Hippocampal formation (tissue), 2 donors: ENCODE measurements at places on chromosomes 12 and 14.
A peak's percentile ranks its signal among the peaks of the same experiment; 100 is the strongest.

GRCh38 chr14:37985826-37986470 lies 221.8 kb upstream of the SSTR1 start:
- peak; percentile 2 for DNase-seq

GRCh38 chr12:83690465-83690864 lies 1003.8 kb downstream of the TMTC2 start:
- DNase-seq = no peak

GRCh38 chr12:49012739-49013138 lies 5.8 kb downstream of the PRKAG1 start:
- no peak for DNase-seq

- no peak for DNase-seq
These were observed 74.4 kb downstream of the SERPINA3 start for GRCh38 chr14:94686511-94687160.

GRCh38 chr12:108326254-108326750 lies 12.8 kb downstream of the CMKLR1 start:
- DNase-seq = no peak

DNA sequence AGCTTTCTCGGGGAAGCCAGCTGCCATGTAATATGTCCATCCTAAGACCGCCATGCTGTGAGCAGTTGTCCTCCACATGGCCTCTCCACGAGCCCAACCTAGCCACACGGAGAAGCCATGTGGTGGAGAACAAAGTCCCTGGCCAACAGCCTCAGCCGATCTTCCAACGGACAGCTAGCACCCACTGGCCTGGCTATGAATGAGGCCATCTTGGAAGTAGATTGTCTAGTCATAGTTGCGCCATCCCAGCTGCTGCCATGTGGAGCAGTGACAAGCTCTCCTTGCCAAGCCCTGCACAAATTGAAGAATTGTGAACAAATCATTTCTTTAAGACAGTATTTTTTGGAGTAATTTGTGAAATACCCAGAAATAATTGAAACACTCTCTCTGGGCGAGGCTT lies 49.3 kb upstream of the USP44 start:
- no peak for DNase-seq

- no peak for DNase-seq
These were observed 379.9 kb upstream of the DCN start for GRCh38 chr12:91562476-91562875.

- no peak for DNase-seq
These were observed 43.7 kb upstream of the ATP2B1 start for GRCh38 chr12:89752341-89752740.

DNA sequence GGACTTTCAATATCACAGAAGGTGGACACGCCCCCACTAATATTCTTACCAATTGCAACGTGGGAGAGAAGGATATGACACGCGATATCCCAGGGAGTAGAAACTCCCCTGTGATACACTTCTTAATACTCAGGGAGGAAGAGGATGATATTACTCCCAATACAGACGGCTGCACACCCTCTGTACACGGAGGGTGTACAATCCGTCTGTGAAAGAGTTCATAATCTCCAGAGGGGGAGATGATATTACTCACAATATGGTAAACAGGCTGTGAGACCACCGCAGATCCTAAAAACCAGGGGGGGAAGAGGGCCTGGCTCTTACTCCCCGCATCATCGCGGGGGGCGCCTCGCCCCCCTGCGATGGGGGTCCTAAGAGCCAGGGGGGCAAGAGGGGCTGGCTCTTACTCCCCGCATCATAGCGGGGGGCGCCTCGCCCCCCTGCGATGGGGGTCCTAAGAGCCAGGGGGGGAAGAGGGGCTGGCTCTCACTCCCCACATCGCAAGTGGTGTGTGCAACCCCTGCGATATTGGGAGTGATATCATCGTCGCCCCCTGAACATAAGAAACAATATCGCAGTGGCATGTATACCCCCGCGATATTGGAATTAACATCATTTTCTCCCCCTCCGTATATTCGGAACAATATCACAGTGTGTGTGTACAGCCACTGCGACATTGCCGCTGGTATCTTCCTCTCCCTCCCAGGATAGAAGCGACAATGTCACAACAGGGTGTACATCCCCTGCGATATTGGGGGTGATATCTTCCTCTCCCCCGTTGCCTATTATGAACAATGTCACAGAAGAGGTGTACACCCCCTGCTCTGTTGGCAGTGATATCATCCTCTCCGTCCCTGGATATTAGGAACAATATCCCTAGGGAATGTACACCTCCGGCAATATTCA lies 8.9 kb upstream of the CLEC6A start:
- no peak for DNase-seq

GRCh38 chr14:92922883-92923743 lies at the start of gene CHGA:
Gene CHGA (plus strand): TSS chr14:92923150. CDS start chr14:92923360, 210 bp downstream.
- DNase-seq = no peak

GRCh38 chr12:130227641-130228040 lies 65.4 kb downstream of the FZD10 start:
- DNase-seq = peak; percentile 1

DNA sequence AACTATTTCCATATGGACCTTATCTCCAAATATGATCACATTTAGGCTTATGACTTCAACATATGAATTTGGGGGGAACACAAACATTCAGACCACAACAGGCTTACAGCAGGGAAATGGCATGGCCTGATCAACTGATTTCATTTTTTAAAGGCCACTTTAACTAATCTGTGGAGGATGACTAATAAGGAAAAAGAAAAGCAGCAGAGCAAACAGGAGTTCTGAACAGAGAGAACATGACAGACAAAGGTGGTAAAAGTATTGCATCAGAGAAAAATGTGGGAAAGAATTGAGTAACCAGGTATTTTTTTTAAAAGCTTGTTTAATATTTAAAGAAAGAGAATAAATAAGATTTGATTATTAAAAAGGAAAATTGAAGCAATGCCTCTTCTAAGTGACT lies 366.1 kb upstream of the TMPO start:
- no peak for DNase-seq

DNA sequence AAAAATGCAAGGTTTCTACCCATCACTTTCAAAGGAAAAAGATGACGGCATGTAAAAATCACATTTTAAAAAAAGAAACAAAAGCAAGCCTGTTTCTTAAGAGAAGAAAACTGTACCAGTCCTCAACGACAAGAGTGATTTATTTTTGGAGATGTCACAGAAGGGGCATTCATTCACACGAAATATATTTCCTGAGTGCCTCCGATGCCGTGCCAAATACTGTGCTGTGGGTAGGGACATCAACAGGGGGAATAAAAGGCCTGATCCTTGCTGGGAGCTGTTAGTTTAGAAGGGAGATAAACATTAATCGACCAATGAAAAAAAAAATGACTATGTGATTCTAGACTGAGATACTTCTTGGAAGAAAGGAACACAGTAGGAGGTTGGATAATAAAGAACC lies 297.5 kb upstream of the SOX5 start:
- DNase-seq = no peak

DNA sequence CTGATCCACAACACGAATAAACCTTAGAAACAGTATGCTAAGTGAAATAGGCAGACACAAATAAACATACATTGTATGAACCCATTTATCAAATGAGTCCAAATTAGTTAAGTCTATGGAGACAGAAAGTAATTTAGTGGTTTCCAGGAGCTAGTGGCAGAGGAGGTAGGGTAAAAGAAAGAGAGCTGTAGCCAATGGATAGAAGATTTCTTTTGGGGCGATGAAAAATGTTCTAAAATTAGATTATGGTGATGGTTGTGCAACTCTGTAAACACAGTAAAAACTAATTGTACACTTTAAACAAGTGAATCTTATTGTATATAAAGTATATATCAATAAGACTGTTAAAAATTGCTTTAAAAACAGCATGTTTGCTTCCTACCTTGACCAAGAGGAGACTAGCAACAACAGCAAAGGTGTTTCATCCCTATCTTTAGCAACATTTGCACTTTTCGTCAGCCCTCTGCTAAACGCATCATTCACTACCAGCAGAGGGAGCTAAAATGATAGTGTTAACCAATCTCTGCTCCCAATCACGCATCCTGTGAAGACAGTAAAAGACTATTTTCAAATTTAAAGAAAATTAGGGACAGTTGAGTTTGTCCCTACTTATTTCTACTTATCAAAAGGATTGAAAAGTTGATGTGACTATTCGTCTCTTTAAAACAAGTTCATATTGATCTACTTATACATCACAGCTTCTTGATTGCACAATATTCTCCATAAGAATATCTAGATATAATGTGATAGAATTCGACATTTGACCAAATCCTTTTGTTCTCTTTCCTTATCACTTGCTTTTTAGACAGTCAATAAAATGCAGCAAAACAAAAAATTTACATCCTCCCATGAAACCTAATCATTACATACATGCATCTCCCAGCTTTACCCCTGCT lies 24.0 kb upstream of the LGR5 start:
- no peak for DNase-seq

DNA sequence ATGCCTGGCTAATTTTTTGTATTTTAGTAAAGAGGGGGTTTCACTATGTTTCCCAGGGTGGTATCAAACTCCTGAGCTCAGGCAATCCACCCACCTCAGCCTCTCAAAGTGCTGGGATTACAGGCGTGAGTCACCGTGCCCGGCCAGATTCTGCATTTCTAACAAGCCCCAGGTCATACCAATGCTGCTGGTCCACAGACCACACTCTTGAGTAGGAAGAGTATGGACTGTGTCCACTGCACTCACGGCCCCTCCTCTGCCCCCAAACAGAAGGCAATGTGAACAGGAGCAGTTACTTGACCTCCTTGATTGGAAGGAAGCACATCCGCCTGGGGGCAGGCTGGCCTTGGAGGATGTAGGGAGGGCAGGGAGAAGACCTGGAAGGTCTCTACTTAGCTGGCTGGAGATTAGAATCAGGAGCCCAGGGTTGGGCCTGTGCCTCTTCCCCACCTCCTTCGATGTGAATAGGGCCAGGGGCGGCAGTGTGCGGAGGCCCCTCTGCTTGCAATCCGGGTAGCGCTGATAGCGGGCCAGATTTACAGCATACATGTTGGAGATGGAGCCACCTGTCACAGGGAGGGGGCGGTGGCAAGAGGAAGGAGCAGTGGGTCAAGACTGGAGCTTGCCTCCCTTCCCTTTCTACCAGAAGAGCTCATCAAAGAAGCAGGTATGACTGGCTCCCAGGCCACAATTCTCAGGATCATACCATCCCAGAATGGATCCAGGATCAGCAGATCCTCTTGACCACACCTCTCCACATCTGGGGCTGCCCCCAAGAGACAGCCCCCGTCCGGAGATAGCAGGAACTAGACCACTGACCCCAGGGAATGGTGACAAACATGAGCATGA lies 9.4 kb upstream of the ZNF740 start:
- no peak for DNase-seq

DNA sequence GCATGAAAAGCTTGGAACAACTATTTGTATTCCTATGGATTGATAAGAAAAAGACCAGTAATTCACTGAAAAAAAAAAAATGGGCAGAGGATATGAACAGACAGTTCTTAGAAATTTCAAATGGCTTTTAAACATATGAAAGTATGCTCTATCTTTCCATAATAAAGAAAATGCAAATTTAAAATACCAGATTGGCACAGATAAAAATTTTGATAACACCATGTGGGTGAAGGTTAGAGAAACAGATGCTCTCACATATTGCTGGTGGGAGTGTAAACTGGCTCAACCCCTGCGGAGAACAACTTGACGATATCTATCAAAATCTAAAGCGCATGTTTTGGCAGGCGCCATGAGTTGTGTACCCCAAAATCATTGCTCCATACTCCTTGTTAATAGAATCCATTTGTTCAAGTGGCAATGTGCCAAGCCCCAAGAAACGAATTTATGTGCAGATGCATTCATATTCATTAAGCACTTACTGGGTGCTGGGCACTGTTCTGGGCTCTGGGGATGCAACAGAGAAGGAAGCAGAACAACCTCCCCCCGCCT lies 29.5 kb upstream of the TMPO start:
- DNase-seq = no peak

- DNase-seq = no peak
These were observed 159.1 kb upstream of the RTL1 start for GRCh38 chr14:101062601-101063000.

- DNase-seq = no peak
These were observed 4.4 kb downstream of the C12orf54 start for GRCh38 chr12:48486679-48487078.

- no peak for DNase-seq
These were observed 67.2 kb downstream of the FERMT2 start for GRCh38 chr14:52883658-52884057.

DNA sequence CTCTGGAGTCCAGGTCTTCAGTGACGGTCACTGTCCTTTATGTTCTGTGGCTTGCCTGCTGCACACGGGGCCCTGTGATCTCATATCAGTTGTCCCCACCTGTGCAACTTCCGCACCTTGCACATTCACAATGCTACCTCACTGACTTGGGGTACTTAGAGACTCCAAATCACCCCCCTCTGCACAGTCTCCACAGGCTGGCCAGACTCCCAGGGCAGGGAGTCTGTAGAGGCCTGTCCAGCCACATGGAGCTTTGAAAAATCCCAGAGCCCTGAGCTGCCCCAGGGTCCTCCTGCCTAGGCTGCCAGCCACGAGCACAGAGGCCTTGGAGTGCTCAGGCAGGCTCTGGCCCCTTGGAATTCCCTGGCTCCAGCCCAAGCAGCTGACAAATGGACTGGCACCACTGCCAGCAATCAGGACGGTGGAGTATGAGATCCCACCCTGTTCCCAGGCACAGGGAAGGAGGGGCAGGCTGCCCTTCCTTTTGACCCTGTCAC lies 26.4 kb downstream of the CMKLR1 start:
- DNase-seq = no peak

GRCh38 chr12:41835556-41835955 lies 309.1 kb downstream of the GXYLT1 start:
- DNase-seq = no peak

- DNase-seq = no peak
These were observed 107.5 kb downstream of the KITLG start for GRCh38 chr12:88472775-88473174.

DNA sequence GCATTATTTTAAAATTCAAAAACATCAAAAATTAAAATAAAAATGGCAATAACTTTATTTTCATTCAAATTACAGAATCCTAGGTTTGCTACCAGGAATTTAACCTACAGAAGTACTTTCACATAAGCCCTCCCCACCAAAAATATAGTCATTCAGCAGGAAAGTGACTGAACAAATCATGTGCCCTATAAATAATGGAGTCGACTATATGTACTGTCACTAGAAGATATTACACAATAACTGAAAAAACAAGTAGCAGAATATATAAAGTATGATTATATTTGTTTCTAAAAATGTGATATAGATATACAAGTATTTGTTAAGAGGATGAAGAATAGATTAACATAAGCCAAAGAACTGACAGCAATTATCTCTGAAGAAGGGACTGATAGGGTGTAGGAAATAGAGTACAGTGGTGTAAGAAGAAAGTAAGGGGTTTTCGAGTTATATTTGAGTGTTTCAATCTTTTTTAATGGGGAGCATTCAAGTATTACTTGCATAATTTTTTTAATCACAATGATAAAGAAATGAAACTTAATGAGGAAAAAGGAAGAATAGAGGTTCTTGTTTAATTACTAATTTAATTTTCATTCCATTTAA lies 7.9 kb downstream of the C2CD5 start:
- no peak for DNase-seq

GRCh38 chr12:122547330-122547729 lies 20.3 kb downstream of the KNTC1 start:
- DNase-seq = no peak

GRCh38 chr12:49043856-49044258 lies 16.7 kb downstream of the KMT2D start:
- DNase-seq = no peak
